ENCODE measurements at places on chromosomes 1 and 21. TPM values are rescaled to one million over a fixed set of nuclear protein-coding genes. Genes with fewer than 3 reads are reported as not detected.

GRCh38 chr1:24501371-24502064 is 1.1 kb upstream of the RCAN3 start:
- no peaks in the 10 kb centered on the region for H3K36me3 ChIP-seq
- H3K4me3 ChIP-seq = peak overlapping the region; percentile 81
- H3K27me3 ChIP-seq = peaks cover 31% of the 10 kb centered on the region
- H3K27ac ChIP-seq = no peak overlapping the region
- H3K4me1 ChIP-seq = peaks cover 9% of the 10 kb centered on the region

- H3K27ac ChIP-seq = no peak overlapping the region
- H3K4me1 ChIP-seq = no peaks in the 10 kb centered on the region
- DNase-seq = no peak
- H3K27me3 ChIP-seq = no peaks in the 10 kb centered on the region
- no peak overlapping the region for H3K4me3 ChIP-seq
- H3K36me3 ChIP-seq = no peaks in the 10 kb centered on the region
These were observed 57.1 kb upstream of the COX20 start for GRCh38 chr1:244778344-244778743.

GRCh38 chr1:176720838-176721237 is 257.9 kb downstream of the PAPPA2 start:
- no peak for DNase-seq
- H3K4me1 ChIP-seq = no peaks in the 10 kb centered on the region
- no peaks in the 10 kb centered on the region for H3K27me3 ChIP-seq
- H3K36me3 ChIP-seq = no peaks in the 10 kb centered on the region
- no peak overlapping the region for H3K27ac ChIP-seq
- H3K4me3 ChIP-seq = no peak overlapping the region

GRCh38 chr1:10514490-10515235 is 39.9 kb downstream of the PEX14 start:
- no peaks in the 10 kb centered on the region for H3K27me3 ChIP-seq
- H3K4me1 ChIP-seq = peaks cover 42% of the 10 kb centered on the region
- no peak overlapping the region for H3K27ac ChIP-seq

DNA sequence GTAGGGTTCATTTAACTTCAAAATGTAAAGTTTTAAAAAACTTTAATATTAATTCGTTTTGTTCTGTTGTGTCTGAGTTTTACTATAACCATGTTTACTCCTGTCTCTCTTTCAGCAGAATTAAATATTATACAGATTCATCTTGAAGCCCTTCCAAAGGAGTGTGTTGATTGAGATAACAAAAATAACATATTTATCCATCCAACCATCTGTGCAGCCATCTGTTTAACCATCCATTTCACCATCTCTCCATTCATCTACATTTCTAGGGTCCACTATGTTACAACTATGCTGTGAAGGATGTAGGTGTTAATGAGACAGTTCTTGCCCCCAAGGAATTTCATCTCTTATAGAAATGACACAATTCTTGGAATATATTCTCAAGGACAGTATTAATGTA is 36.0 kb upstream of the GNG12 start:
- H3K4me3 ChIP-seq = no peak overlapping the region
- H3K36me3 ChIP-seq = no peaks in the 10 kb centered on the region
- no peak overlapping the region for H3K27ac ChIP-seq
- no peak for DNase-seq
- H3K4me1 ChIP-seq = no peaks in the 10 kb centered on the region

GRCh38 chr1:55669293-55669692 is 454.1 kb upstream of the USP24 start:
- no peaks in the 10 kb centered on the region for H3K36me3 ChIP-seq
- DNase-seq = no peak
- no peaks in the 10 kb centered on the region for H3K27me3 ChIP-seq
- H3K4me3 ChIP-seq = no peak overlapping the region
- H3K27ac ChIP-seq = no peak overlapping the region
- no peaks in the 10 kb centered on the region for H3K4me1 ChIP-seq

GRCh38 chr1:109954041-109954512 is 30.5 kb upstream of the AHCYL1 start:
- peaks cover 21% of the 10 kb centered on the region for H3K4me1 ChIP-seq
- H3K36me3 ChIP-seq = no peaks in the 10 kb centered on the region
- H3K4me3 ChIP-seq = no peak overlapping the region
- no peaks in the 10 kb centered on the region for H3K27me3 ChIP-seq

DNA sequence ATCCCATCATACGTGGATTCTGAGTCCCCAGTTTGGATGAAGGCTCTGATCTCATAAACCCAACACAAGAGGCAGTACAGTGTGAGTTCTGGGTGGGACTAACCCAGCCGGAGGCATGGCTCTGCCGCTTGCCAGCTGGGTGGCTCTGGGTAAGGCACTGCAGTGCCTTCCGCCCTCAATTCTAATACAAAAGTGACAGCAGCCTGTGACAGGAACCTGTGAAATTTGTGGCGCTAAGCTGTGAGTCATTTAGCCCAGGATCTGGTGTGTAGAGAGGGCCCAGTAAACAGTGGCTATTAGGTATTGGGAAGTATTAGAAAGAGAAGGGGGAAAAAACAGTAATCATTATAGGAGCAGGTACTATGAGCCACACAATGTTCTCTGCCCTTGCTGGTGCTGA is 23.3 kb downstream of the HSPG2 start:
- no peak overlapping the region for H3K27ac ChIP-seq
- H3K4me1 ChIP-seq = peaks cover 39% of the 10 kb centered on the region
- H3K36me3 ChIP-seq = no peaks in the 10 kb centered on the region

- peak; percentile 84 for DNase-seq
- peaks cover 15% of the 10 kb centered on the region for H3K4me1 ChIP-seq
- peak overlapping the region; percentile 36 for H3K4me3 ChIP-seq
- H3K27ac ChIP-seq = no peak overlapping the region
- H3K27me3 ChIP-seq = peaks cover 41% of the 10 kb centered on the region
These were observed 3.8 kb upstream of the PLEKHA6 start for GRCh38 chr1:204363335-204364114.

DNA sequence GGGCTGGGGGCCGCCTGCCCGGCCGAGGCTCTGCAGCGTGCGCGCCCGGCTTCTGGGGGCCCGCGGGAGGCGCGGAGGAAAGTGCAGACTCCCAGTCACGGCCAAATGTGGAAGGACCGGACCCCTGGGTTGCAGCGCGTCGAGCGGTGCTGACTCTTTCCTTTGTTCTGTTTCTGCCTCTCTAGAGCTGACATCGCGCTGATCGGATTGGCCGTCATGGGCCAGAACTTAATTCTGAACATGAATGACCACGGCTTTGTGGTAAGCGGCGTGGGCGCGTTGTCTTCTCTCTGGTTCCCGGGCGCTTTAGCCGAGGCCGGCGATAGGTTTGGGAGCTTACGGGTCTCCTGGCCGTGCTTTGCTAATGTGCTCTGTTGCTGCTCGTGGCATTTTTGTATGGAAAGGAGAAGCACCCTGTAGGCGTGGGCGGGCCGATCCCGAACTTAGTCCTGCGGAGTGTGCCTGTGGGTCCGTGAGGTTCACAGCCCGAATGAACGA is 629 bp downstream of the PGD start:
- peak overlapping the region; percentile 67 for H3K4me3 ChIP-seq
- H3K27ac ChIP-seq = peak overlapping the region; percentile 96
- no peak for DNase-seq
- peaks cover 12% of the 10 kb centered on the region for H3K36me3 ChIP-seq
- no peaks in the 10 kb centered on the region for H3K27me3 ChIP-seq
- H3K4me1 ChIP-seq = peaks cover 10% of the 10 kb centered on the region

- DNase-seq = no peak
- H3K36me3 ChIP-seq = no peaks in the 10 kb centered on the region
- H3K27ac ChIP-seq = no peak overlapping the region
- H3K4me1 ChIP-seq = peaks cover 36% of the 10 kb centered on the region
These were observed 92.9 kb downstream of the COL24A1 start for GRCh38 chr1:86063721-86064120.

DNA sequence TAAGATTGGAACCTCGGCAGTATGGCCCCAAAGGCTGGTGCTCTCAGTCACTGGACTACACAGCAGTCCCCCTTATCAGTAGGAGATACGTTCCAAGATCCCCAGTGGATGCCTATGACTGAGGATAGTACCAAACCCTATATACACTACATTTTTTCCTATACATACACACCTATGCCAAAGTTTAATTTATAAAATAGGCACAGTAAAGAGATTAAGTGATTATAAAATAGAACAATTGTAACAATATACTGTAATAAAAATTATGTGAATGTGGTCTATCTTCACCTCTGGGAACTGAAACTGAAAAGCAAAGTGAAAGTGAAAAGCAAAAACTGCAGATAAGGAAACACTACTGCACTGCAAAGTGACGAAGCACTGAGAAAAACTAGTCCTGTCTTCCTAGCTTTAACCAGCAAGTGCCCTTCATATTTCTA is 96.8 kb downstream of the INTS7 start:
- H3K27me3 ChIP-seq = no peaks in the 10 kb centered on the region
- no peak overlapping the region for H3K27ac ChIP-seq
- no peak for DNase-seq
- no peaks in the 10 kb centered on the region for H3K4me1 ChIP-seq
- no peaks in the 10 kb centered on the region for H3K36me3 ChIP-seq

GRCh38 chr1:48007047-48007446 is 9.9 kb upstream of the TRABD2B start:
- H3K4me1 ChIP-seq = peaks cover 4% of the 10 kb centered on the region
- no peak for DNase-seq
- H3K27me3 ChIP-seq = peaks cover 22% of the 10 kb centered on the region
- no peaks in the 10 kb centered on the region for H3K36me3 ChIP-seq

- no peak overlapping the region for H3K4me3 ChIP-seq
- H3K36me3 ChIP-seq = no peaks in the 10 kb centered on the region
- no peaks in the 10 kb centered on the region for H3K27me3 ChIP-seq
- DNase-seq = no peak
These were observed 46.9 kb upstream of the IFNLR1 start for GRCh38 chr1:24233684-24234600.

DNA sequence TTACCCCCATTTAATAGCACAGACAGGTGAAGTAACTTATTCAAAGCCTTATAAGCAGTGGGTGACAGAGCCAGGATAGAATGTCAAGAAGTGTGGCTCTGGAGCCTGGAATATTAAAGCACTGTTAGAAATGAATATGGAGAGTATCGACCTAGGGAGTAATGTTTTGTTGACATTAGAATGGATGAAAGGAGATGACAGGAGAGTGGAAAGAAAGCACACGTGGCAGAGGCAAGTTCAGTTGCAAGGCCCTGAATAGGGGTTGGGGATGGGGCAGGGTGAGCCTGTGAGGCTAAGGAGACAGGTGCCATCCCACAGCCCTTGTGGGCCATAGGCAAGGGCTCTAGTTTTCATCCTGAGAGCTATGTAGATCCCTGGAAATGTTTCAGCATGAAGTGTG is 125.5 kb upstream of the PLXNA2 start:
- no peak overlapping the region for H3K27ac ChIP-seq
- no peaks in the 10 kb centered on the region for H3K27me3 ChIP-seq
- H3K4me1 ChIP-seq = peaks cover 16% of the 10 kb centered on the region
- DNase-seq = no peak
- no peak overlapping the region for H3K4me3 ChIP-seq

GRCh38 chr1:211261229-211261628 is 2.1 kb downstream of the RCOR3 start:
- DNase-seq = no peak
- peak overlapping the region; percentile 78 for H3K4me3 ChIP-seq
- H3K27me3 ChIP-seq = no peaks in the 10 kb centered on the region

DNA sequence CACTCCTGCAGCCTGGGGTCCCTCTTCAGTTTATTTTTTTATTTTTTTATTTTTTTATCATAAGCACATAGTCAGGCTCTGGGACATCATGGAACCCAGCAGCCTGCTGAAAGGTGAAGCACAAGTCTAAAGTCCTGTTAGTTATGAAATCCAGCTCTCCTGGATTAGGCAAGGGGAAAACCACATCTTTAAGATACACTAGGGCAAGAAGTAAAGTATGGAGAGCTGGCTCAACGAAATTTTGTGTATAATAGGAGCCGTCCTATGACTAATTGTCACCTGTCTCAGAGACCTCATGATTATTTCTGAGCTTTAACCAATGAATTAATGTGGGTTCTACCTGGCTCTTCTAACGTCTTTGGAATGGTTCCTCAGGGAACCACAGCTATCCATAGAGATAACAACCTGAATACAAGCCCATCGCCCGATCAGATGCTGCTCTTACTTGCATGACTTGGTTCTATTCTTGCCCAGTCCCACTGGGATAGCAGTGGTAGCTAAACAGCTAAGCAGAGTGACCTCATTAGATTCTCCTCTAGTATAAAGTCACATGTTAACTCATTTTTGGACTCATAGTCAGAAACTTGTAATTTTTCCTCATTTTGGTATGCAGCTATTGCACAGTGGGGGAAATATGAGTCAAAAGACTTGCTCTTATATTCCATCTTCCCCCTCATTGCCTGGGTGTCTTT is 122.7 kb downstream of the LMO4 start:
- peaks cover 6% of the 10 kb centered on the region for H3K36me3 ChIP-seq
- no peak overlapping the region for H3K27ac ChIP-seq
- no peak overlapping the region for H3K4me3 ChIP-seq
- no peak for DNase-seq
- no peaks in the 10 kb centered on the region for H3K4me1 ChIP-seq
- no peaks in the 10 kb centered on the region for H3K27me3 ChIP-seq

- no peak overlapping the region for H3K27ac ChIP-seq
- H3K36me3 ChIP-seq = no peaks in the 10 kb centered on the region
- no peaks in the 10 kb centered on the region for H3K4me1 ChIP-seq
- no peak for DNase-seq
- H3K27me3 ChIP-seq = no peaks in the 10 kb centered on the region
These were observed 242.1 kb upstream of the PRMT6 start for GRCh38 chr1:106814418-106814817.

- H3K4me1 ChIP-seq = peaks cover 52% of the 10 kb centered on the region
- H3K36me3 ChIP-seq = no peaks in the 10 kb centered on the region
- H3K27ac ChIP-seq = no peak within 1 kb of the TSS
- peaks cover 94% of the 10 kb centered on the region for H3K27me3 ChIP-seq
- DNase-seq = peak; percentile 94
These were observed at the start of gene PROX1 for GRCh38 chr1:213987927-213988506. Gene PROX1, plus strand, starts transcription at chr1:213987973. Its CDS starts 8,563 bp downstream, at chr1:213996536.

Gene TFF3
- total RNA-seq = not detected

Gene RIPK4
- total RNA-seq = 1.3 TPM

Gene ITLN2
- not detected for total RNA-seq

Gene SETD4
- total RNA-seq = 31.6 TPM

Gene DIPK1A
- total RNA-seq = 3.8 TPM

Gene MARK1
- total RNA-seq = 12.1 TPM

Gene LCE3E
- total RNA-seq = not detected

Gene PTPRC
- not detected for total RNA-seq

Gene TMEM61
- not detected for total RNA-seq

Gene CFH
- not detected for total RNA-seq

Gene SEC16B
- 0.67 TPM for total RNA-seq

Gene CA6
- total RNA-seq = not detected

Gene TIAM1
- 27.2 TPM for total RNA-seq

Gene CLCA2
- total RNA-seq = not detected

Gene INKA2
- total RNA-seq = not detected

Gene BRWD1
- total RNA-seq = 130 TPM

Gene C1QTNF12
- total RNA-seq = 0.28 TPM

Data from neural progenitor cell (in vitro differentiated cells).